ENCODE measurements at places on chromosomes 16 and 17.

DNA sequence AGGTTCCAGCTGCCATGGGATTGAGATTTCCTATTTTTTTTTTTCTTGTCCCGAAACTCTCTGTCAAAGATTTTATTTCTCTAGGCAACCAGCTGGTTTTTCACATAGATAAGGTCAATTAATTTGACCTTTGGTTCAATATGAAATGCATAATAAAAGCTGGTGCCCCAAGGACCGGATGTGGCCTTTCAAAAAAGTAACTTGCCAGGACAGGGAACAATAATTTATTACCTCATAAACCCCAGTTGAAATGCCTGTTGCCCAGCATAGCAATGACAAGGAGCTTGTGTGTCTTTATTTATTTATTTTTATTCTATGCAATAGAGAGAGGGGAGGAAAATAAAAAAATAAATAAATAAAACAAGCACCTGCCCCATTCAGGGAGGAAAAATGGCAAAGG lies 472.7 kb downstream of the KCNJ2 start:
- DNase-seq, result no peak

DNA sequence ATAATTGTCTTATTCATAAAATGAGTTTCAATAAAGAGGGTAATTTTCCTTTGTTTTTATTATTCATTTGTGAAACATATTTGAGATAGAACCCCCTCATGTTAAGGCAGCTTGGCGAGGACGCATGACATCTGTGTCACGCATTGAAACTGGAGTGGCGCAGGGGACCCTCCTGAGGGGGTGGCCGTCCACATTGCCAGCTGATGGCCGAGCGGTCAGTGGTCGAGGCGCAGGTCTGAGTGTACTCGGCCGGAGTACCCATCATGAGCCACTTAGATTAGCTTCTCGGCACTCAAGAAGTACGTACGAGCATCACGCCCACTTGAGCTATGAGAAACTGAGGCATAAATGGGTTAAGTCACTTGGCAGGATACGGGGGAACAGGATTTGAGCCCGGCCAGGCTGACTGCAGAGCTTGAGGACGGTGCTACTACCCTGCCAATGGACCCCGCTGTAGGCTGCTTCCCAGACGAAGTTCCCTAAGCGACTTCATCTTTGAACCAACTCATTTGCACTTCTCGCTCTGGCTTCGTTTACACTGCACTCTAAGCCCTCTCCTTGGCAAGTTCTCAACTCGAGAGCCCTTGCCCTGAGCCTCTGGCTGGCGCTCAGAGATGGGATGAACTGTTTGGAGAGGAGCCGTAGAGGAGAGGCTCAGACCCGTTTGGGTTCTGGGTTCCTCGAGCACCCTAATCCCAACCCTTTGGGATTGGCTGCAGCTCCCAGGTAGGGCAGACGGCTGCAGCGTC lies 91.8 kb downstream of the SDK2 start:
- no peak for DNase-seq

GRCh38 chr17:3827124-3827773 lies 18.8 kb downstream of the NCBP3 start:
- DNase-seq, result peak; percentile 20

GRCh38 chr17:44636562-44636961 lies 19.7 kb upstream of the MEIOC start:
- DNase-seq, result no peak

DNA sequence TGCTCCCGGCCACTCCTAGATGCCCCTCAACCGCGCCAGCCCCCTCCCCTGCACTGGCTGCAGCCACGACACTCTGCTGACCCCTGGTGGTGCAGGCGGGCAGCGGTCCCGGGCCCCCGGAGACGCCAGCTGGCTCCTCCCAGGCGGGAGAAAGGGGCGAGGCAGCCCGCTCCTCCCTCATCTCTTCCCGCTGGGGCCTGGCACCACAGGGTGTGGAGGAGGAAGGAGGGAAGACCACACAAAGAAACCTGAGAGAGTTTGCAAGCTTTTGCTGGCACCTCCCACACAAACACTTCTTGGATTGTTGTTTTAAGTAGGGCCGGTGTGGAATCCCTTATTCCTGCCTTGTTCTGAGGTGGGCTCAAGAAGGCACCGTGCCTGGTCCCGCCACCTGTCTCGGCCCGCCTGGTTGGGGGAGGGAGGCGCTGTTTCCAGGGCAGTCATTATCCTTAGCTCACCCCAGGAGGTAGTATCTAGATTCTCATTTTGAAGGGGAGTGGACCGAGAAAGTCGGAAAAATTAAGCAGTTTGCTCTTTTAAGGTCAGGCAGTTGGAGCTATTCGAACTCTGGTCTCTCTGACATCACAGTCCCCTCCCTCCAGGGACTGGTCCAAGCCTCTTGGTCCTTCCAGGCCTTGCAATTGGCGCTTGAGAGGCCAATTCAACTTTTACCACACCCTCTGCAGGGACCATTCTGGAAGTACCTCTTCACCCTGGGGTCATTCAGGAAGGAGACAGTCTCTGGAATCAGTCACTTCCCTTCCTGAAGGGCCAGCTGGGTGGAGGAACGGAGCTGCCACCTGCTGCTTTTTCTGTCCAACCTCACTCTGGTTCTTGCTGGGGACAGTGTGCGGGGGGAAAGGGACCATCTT lies 959 bp upstream of the ANKRD13B start:
- peak; percentile 74 for DNase-seq

DNA sequence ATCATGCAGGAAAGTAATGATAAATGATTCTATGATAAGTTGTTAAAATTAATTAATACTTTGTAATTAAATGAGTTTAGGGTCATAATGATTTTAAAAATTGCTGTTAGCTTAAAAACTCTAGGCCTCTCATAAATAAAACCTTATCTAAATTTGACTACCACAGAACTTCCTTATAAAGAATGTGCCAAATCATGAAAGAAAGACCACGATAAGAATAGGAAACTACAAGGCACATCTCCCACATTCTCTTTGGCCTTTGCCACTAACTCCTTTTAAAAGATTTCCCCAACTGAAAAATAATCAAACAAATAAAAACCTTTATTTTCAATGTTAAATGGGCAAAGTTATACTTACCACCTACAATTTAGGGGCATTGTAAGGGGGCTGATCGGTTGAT lies 164.6 kb upstream of the C17orf78 start:
- no peak for DNase-seq

DNA sequence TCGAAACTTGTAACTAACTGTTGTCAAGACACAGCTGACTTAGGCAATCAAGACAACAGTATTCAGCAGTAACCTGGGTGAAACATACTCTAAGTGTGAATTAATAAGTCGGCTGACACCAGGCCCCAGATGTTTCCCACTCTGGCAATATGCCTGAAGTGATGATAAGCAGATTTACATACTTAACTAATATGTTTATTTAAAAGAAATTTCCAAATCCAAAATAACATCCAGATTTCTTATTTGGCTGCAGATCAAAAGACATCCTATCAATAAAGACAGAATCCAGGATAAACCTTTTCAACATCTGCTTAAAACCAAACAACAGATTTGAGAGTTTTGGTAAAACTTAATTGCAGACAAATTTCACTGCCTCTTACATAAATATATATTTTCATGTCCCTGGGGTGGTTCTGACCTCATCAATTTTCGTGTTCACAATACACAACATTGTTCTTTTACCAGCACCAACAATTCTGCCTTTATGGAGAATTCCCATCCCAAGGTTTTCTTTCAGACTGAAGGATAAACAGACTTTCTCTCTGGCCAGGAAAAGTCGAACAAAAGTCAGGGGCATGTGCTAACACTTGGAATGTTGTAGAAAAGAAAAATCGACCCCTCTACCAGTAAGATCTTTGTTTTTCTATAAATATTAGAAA lies 45.1 kb upstream of the TOX3 start:
- DNase-seq, result no peak

DNA sequence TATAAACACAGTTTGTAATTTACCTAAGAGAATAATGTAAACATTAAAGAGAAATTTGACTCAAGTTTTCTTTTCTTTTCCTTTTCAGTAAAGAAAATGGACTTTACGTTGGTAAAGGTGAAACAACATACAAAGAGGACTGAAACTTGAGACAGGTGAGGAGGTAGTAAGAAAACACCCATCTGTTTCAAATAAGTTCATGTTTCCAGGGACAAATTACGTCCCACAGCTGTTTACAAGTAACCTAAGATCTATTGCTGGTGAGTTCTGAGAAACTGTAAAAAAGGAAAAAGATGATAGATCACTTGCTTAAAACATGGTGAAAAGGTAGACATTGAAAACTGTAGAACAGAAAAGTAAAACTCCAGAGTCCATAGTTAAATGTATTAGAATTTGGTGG lies 4.8 kb upstream of the ABCA5 start:
- DNase-seq, result no peak

DNA sequence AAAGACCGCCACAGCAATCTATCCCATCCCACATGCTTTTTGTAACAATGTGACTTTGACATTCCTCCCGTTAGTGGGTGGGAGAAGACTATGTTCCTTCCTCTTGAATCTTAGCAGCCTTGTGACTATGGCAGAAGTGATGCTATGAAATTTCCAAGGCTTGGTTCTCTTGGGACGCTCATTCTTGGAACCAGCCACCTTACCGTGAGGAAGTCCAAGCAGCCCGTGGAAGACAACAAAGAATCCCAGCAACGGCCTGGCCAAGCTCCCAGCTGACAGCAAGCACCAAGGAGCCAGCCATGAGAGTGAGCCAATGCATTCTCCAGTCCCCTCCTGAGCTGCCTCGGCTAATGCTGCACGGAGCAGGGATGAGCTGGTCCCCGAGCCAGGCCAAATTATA lies 62.3 kb downstream of the VPS53 start:
- no peak for DNase-seq

DNA sequence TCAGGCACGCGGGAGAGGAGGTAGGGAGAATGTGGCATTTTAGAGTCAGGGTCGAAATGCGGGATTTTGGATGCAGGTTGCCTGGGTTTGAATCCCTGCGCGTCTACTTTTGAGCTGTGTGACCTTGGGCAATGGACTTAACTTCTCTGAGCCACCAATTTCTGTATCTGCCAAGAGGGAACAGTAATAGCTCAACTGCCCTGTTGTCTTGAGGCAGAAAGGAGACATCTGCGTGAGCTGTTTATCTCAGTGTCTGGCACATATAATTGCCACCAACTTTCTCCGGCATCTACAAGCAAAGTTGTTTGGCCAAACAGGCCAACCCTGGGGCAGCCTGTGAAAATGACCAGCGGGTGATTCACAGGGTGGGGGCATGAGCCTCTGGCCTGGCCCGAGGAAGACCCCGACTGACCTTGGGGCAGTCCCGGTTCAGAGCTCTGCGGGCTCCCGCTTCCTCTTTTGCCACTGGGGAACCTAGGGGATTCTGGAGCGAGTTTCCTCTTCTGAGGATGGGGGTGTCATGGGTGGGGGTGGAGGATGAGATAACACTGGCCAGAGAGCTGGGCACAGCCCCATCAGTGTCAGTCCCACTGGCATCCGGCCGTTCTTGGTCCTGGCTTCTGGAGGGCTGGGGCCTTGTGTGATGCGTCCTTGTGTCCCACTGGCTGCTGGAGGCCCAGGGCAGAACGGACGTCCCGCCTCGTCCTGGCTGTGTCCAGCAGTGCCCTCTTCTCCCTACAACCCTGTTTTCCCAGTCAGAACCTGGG lies 1.3 kb downstream of the SNN start:
- no peak for DNase-seq

DNA sequence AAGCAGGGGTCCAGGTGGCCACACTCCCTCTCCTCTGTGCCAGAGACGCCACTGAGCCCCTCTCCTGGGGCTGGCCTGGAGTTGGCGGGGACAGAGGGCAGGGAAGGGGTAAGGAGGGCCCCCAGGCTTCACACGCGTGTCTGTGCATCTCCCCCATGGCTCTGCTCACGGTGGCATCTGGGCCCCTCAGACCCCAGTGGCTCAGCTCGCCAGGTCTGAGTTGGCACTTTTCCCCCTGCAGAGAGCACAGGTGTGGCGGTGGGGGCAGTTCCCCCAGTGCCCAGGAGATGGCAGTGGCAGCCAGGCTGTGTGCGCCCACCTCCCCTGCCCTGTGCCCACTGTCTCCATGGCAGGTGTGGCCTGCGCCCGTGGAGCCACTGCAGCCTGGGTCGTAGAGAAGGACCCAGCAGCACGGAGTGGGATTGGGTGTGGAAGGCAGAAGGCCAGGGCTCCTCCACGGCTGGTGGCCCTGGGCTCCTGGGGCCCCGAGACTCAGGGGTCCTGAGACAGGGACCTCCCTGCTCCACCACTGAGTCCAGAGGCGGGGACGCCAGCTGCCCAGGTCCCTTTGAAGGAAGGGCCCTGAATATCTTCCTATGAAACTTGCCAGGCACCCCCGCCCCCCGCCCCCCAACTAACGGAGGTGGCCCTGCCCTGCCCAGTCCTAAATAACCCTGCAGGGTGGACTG lies 4.3 kb upstream of the APRT start:
- DNase-seq, result peak; percentile 58

GRCh38 chr16:22023505-22023904 lies 15.6 kb downstream of the MOSMO start:
- DNase-seq, result no peak

GRCh38 chr16:17451843-17452242 lies 18.9 kb downstream of the XYLT1 start:
- no peak for DNase-seq

- no peak for DNase-seq
These were observed 387.8 kb upstream of the SALL1 start for GRCh38 chr16:51538707-51539498.

- DNase-seq, result no peak
These were observed 38.0 kb upstream of the KSR1 start for GRCh38 chr17:27418366-27418615.

DNA sequence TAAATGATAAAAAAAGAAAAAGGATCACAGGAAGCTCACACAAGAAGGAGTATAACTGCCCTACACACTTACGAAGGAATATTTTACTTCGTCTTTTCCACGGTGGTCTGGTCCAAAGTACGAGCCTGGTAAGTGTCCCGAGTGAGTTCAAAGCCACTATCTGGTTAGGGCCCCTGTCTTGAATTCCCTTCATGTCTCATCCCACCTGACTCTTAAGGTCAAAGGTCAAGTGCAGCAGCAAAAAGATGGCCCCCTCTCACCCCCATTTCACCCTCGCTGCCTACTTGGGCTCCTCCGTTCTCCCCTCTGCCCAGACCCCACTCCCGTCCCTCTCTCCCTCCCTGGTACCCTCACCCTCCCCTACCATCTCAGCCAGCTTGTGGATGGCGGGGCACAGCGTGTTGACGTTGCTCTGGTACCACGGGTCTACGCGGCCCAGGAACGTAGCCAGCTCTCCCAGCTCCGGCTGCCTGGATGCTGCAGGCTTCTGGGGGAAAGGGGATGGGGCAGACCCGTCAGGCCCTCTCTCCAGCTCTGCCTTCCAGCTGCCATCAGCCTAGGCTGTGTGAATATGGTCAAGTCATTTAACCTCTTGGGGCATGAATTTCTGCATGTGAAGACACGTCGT lies 27.8 kb upstream of the MFSD6L start:
- no peak for DNase-seq

GRCh38 chr17:73105431-73105830 lies 12.9 kb upstream of the SLC39A11 start:
- no peak for DNase-seq

DNA sequence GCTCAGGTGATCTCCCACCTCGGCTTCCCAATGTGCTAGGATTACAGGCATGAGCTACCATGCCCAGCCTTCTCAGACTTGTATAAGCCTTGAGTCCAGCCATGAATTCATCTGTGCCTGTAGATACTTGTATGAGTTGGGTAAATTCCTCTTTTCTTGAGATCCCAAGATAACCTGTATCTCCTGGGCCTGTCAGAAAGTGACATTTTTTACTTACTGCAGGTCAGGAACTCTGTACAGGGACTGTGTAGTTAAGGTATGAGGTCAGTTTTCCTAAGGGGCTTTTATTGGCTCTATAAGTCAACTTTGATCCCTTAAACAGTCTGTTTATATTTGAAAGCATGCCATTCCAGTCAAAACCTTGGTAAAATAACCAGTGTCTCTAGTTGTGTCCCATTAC lies 106.3 kb upstream of the HAS3 start:
- no peak for DNase-seq

All from stimulated activated CD4-positive, alpha-beta T cell treated with anti-CD3 and anti-CD28 coated beads, Interleukin-15, amount 100 ng/mL, for 1 hour (primary cell).